ENCODE measurements at places on chromosomes 11 and 22.

DNA sequence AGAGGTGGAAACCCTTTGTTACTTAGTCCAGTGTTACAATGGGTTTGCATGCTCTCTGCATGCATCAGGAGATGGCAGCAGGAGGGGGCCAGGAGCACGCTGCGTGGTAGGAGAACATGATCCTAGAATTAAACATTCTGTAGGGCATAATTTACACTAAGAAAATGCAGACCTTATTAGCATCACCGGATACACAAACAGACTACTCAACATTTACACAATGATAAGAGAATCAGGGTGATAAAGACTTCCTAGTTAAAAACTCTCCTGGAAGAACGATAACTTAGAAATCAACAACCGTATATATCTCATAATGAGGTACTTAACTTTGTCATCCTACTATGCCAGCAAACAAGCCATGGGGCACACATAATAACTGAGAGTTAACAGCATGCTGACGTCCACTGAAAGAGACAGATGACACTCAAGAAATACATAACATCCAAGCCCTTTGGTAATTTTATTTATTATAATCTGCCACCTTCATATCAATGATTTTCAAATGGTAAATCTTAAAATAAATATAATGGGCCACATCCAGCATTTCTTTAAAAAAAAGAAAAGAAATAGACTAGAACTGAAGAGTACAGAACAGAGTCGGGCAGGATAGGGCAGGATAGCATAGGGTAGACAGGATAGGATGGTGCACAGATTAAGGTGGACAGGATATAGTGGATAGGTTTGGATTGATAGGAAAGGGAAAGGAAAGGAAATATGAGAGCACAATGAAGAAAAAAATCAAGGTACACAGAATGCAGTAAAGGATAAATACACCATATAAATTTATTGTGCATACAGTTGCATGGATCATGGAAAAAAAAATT lies 27.5 kb downstream of the CADM1 start:
- no peak for DNase-seq

GRCh38 chr22:27557286-27558008 lies 244.1 kb downstream of the MN1 start:
- DNase-seq: no peak

GRCh38 chr11:129143335-129143734 lies 48.8 kb downstream of the ARHGAP32 start:
- DNase-seq: no peak

GRCh38 chr11:118834427-118835028 lies 43.6 kb upstream of the DDX6 start:
- no peak for DNase-seq

DNA sequence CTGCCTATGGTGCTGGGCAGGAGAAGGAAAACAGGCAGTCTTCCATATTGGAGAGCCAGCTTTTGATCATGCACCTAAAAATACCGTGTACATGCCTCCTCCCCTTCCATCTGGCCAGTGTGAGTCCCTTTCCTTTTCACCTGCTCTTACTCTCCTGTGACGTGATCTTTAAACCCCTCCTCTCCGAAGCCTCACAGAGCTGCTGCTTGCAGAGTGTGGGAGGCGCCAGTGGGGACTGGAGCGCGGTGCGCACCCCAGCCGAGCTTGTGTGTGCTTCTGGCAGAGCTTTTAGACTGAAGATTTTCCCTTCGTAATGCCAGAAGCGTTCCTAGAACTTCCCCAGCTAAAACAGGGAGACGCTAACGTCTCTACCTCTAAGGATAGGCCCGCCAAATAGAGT lies 29.8 kb downstream of the MUC6 start:
- DNase-seq: no peak

DNA sequence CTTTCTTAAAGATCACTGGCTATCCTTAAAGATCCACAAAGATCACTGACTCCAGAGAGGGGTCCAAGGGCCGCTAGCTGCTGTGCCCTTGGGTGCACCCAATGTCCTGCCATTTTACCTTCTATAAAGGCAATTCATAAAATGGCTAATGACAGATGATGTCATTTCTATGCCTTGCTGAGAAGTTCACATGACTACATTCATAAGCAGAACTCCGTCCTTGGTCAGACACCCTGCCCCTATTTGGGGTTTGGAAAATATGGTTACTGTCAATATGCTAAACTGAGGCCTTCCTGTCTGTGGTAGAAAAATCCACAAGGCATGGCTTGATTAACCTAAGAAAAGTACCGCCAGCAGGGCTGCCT lies 60.9 kb upstream of the BMAL1 start:
- DNase-seq: no peak

DNA sequence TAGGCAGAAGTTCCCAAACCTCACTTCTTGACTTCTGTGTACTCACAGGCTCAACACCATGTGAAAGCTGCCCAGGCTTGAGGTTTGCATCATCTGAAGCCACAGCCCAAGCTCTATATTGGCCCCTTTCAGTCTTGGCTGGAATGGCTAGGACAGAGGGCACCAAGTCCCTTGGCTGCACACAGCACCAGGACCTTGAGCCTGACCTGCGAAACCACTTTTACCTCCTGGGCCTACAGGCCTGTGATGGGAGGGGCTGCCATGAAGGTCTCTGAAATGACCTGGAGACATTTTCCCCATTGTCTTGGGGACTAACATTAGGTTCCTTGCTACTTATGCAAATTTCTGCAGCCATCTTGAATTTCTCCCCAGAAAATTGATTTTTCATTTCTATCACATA lies 288.3 kb upstream of the ZC3H12C start:
- DNase-seq: no peak

Measured in stimulated activated CD4-positive, alpha-beta T cell treated with anti-CD3 and anti-CD28 coated beads, Interleukin-1b, Interleukin-23, amount 100 ng/mL, for 1 hour (primary cell).